Activated T-cell treated with anti-CD3 and anti-CD28 coated beads for 48 hours (primary cell): ENCODE measurements at places on chromosomes 12 and 14.

DNA sequence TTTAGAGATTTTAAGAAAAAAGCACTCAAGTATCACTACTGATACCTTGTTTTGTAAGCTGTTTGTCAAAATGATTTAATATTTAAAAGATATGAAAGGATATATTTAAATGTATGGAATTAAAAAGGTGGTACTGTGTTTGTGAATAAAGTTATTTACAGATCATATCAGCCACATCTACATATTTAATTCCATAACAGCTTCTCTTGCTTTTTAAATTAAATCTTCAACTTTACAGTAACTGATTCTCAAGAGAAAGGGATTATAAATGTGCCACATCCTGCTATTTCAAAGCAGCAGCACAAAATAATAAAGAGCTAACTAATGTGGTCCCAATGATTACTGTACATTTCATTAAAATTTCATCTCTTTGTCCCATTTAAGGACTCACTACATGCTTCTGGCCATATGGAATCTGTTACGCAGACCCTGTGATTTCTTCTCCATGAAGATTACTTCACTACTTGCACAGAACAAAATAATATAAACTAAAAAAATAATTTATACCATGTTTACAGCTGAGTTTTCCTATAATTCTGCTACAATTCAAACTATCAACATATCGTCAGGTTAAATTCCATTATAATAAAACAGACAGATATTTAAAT, 117.8 kb downstream of the MED13L start:
- DNase-seq: no peak

DNA sequence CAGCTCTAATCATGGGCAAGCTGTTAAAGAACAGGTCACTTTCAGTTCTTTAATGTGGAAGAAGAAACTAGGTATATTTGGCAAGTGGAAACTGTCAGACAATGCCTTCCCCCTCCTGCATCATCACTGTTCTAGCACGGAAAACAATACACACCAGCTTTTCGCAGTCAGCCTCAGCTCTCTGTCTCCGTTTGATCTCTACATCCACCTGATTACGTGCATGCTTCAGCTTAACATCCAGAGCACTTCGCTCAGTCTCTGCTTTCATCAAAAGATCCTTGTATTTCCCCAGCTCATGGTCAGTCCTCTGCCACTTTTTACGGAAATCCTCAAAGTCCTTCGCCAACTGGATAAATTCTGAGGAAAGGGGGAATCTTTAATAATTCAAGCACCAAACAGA, 19.0 kb downstream of the RACGAP1 start:
- DNase-seq: no peak

- DNase-seq: no peak
Observed at GRCh38 chr12:23533265-23533664, 416.2 kb downstream of the SOX5 start.

DNA sequence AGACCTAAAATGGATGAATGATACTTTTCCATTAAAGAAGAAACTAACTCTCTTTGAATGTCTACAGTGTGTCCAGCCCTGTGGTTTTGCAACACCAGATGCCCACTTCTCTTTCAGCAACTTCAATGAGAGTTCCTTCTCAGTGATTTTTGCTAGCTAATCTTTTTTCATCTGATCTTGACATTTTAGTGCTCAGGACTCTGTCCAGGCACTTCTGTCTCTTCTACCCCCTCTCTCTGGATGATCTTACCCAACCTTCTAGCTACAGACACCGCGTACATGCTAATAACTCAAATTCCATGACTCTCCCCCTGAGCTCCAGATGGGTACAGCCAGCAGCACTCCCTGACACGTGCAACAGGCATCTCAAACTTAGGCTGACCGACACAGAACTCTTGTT, 161.1 kb upstream of the FOXN3 start:
- DNase-seq: no peak

DNA sequence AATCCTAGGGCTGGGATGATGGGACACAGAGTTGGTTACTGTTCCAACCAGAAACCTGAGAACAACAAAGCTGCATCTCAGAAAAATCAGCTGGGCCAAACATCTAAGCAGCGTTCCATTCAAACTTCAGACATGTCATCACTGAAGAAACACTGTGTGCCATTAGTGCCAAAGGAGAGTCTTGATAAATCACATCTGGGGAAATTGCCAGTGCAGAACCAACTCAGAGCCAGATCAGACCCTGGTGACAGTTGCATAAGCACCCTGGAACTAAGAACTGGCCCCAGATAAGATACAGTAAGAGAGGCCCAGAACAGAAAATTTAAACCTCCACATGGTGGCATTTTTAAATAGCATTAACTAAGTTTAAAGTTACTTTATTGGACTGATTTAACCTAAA, 482.8 kb downstream of the PRKD1 start:
- DNase-seq: no peak

DNA sequence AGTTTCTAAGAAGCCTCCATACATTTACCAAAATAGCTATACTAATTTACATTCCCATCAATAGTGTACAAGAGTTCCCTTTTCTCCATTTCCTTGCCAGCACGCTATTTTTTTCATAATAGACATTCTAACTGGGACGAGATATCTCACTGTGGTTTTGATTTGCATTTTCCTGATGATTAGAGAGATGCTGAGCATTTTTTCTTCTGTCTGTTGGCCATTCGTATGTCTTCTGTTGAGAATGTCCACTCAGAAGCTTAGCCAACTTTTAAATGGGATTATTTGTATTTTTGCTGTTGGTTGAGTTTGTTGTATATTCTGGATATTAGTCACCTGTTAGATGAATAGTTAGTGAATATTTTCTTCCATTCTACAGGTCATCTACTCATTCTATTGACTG, 144.1 kb downstream of the PRKD1 start:
- no peak for DNase-seq

DNA sequence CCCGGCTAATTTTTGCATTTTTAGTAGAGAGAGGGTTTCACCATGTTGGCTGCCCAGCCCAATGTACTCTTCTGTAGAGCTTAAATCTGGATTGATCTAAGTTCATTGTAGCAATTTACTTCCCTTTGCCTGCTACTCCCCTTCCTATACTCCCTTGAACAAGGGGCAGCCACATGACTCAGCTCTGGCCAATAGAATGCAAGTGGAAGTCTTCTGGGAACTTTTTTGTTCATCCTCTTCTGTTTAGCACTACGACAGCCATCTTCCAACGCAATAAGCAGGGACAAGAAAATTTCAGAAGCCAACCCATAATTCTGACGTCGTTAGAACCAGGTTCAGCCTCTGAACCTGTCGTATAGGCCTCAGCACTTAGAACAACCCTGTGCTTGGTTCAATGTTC, 6.4 kb upstream of the RAD52 start:
- no peak for DNase-seq
